ENCODE measurements at places on chromosomes 16 and 17.

- DNase-seq: no peak
Measured at GRCh38 chr16:48064971-48065370, 90.8 kb downstream of the ABCC12 start.

- DNase-seq: no peak
Measured at GRCh38 chr17:51224402-51225262, 35.2 kb downstream of the MBTD1 start.

DNA sequence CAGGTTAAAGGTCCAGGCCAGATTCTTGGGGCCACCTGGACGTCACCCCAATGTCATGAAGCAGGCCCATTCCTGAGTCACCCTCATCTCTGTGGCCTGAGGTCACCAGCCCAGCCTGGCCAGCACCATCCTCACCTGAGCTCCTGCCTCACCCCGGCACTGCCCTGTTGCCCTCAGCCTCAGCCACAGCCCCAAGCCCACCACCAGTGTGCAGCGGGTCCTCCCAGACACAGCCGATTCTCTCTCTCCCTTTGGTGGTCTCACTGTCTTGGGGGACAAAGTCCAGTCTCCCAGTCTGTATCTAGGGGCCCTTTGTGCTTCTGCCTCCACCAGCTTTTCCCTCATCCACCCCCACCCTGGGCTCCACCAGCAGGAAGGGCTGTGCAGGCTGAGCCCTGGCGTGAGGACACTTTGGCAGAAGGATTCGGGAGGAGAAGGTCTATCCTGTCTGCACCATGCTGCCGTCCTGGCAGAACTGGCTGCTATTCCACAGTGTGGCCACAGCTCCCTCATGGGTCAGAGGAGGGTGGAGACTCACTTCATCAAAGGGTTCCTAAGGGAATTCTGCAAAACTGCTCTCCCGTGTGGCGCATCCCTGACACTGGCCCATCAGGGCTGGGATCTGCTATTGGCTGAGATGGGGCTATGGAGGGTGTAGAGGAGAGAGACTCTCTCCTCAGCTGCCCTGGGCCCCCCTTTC lies 64.3 kb downstream of the PRMT7 start:
- DNase-seq: no peak

GRCh38 chr17:30920683-30921543 lies 832 bp upstream of the ADAP2 start:
- DNase-seq: no peak

DNA sequence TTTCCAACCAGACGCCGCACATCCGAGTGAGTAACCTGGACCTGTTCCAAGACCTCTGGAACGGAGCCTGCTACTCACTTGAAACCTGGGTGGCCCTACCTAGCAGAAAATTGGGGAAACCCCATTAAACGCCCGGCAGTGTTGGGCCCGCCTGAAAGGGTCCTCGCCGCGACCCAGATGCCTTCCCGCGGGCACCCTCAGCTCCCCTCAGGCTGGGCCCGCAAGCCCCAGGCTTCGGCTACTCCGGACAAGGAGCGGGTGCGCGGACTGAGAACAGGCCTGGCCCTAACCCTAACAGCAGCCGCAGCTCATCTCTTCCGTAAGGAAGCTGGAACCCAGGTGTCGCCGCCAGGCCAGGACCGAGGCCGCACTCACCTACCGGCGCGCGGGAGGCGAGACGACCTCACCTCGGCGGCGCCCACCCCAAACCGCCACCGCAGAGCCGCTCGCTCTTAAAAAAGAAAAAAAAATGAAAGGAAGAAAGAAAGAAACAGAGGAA lies 344 bp downstream of the PSME3IP1 start:
- no peak for DNase-seq

DNA sequence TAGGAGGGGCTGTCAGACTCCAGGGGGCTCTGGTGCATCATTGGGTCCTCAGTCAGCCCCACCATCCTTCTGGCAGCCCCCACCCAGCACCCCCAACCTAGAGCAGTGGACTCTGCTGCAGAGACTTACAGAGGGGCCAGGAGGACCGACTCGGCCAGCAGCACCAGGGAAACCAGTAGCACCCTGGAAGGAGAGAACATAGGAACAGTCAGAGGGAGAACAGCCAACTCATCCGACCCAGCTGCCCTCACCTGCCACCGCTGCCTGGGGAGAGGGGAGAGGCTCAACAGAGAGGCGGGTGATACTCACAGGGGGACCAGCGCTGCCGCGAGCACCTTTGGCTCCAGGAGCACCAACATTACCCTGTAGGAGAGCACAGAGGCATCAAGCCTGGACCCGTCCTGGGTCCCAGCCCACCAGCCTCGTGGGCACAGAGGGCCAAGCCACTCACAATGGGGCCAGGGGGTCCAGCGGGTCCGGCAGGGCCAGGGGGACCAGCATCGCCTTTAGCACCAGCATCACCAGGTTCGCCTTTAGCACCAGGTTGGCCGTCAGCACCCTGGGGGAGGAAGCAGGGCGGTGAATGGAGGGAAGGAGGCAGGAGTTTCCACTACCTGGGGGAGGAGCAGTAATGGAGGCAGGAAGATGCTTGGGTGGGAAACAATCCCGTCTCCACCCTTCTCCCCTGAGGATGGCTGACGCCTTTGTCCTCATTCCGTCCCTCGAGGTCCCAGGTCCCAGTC lies 11.7 kb downstream of the COL1A1 start:
- no peak for DNase-seq

DNA sequence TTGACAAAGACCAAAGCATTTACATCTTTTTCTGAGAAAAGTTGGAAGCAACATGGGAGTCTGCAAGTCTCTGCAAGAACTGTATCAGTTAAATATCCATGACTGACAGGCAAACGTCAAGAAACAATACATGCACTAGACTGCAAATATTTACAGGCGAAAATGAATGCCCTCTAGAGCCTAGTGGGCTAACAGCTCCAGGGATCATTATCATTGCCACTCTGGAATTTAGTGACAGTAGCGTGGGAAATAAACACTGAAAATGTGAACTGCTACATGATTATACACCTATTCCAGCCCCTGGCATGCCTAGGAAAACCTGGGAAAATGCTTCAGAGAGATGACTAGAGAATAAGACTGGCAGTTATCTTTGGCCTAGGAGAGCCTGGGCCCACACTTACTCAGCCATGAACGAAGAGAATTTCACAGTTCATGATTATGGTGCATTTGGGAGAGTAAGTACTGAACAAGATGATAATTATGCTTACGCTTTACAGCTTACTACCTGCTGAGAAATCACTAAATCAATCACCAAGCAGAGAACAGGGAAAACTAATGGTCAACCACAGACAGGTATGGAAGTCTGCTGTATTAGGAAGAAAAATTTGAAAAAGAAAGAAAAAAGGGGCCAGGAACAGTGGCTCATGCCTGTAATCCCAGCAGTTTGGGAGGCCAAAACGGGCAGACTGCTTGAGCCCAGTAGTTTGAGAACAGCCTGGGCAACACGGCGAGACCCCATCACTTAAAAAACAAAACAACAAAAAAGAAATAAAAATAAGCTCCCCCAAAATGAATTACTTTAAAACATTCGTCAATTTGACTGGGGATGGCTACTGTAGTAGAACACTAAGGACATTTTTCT lies 66.6 kb upstream of the CLEC18B start:
- DNase-seq: no peak

DNA sequence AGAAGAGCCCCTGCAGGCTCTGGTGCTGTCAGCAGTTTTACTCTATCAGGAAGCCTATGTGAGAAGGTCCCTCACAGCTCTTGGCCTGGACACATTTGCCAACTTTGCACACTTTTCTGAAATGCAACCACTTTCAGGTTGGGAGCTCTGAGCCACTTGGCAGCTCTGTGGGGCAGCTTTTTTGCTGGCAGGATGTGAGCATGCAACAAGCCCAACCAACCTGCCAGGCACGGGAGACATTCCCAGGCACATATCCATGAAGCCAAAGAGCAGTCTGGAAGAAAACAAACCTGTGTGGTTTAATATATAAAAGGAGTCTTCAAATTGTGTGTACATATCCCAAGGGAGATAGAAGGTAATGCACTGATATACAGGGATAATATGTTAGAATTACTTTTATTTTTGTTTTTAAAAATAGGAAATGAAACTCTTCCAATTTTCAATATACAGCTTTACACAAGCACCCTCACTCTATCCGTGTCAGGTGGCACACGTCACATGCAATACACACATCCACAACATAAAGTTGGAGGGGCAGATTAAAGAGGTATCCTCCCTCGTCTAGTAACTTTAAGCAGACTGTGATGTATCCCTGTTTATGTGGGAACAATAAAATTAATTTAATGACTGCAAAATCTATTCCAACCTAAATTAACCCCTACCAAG lies 57.4 kb upstream of the COX10 start:
- DNase-seq: no peak

DNA sequence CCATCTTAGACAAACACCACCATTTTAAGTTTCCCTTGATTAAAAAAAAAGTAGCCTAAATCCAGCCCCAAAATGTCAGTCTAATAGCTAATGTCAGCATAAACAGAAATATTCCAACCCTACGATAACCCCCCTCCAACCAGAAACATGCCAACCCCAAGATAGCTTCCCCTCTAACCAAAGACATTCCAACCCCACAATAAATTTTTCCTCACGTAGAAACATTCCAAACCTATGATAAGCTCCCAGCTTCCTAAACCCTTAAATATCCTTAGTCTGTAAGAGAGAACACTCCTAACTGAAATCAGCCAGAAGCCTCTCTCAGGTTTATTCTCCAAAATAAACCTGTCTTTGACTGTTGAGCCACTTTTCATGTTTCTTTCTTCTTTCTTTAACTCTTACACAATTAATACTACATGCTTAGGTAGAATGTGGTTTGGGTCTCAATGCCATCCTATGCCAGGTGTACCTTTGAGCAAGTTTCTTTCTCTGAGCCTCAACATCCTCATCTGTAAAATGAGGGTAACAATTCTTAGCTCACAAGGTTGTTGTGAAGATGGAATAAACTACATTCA lies 10.5 kb upstream of the KRT38 start:
- no peak for DNase-seq

DNA sequence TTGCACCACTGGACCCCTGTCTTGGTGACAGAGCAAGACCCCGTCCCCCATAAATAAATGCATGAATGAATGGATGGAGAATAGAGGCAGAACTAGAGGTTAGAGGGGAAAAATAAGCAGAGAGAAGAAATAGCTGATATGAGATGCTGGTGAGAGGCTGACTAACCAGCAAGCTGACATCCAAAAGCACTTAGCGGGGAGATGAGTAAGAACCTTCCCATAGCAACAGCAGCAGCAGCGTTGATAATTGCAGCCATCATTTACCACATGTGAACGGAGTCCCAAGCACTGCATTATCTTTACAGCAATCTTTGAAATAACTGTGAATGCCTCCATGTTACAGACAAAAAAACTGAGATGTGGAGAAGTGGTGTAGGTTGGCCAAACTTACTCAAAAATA lies 777.3 kb upstream of the EEF2KMT start:
- no peak for DNase-seq

- no peak for DNase-seq
Measured at GRCh38 chr16:77991701-77992100, 30.6 kb upstream of the CLEC3A start.

DNA sequence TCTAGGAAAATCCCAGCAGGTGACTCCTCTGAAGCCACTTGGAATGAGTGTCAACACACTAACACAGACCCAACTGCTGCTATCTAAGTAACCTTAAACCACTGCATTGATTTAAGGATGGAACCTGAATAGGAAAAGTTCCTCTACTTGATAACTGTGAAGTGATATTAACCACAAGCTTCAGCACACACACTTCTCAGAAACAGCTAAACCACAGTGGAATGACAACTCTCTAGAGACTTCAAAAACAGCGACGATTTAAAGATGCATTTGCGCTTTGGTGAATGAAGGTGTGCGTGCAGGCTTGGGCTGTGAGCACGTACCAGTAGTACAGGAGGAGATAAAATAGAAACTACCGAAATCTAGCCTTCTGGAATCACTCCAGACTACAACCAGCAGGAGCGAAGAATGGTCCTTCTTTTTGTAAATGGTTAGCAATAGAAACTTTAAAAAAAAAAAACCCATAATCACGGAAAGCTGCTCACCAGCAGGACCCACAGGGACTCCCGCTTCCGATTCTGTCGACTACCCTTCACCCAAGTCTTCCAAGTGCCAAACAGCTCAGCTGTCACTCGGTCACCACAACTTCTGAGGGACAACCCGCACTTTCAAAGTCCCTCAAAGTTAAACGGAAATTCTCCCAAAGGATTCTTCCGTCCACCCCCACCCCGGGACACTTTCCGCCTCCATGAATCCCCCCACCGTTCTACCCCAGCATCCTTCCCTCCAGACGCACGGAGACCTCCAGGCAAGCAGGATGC lies 137.7 kb upstream of the CORO6 start:
- DNase-seq: peak; percentile 15

GRCh38 chr16:74322301-74322710 lies 25.7 kb downstream of the PSMD7 start:
- DNase-seq: no peak

Measured in stimulated activated CD8-positive, alpha-beta memory T cell treated with anti-CD3 and anti-CD28 coated beads, Interleukin-4, amount 100 ng/mL, for 1 hour (primary cell).